ENCODE measurements at places on chromosomes 11 and 22.

DNA sequence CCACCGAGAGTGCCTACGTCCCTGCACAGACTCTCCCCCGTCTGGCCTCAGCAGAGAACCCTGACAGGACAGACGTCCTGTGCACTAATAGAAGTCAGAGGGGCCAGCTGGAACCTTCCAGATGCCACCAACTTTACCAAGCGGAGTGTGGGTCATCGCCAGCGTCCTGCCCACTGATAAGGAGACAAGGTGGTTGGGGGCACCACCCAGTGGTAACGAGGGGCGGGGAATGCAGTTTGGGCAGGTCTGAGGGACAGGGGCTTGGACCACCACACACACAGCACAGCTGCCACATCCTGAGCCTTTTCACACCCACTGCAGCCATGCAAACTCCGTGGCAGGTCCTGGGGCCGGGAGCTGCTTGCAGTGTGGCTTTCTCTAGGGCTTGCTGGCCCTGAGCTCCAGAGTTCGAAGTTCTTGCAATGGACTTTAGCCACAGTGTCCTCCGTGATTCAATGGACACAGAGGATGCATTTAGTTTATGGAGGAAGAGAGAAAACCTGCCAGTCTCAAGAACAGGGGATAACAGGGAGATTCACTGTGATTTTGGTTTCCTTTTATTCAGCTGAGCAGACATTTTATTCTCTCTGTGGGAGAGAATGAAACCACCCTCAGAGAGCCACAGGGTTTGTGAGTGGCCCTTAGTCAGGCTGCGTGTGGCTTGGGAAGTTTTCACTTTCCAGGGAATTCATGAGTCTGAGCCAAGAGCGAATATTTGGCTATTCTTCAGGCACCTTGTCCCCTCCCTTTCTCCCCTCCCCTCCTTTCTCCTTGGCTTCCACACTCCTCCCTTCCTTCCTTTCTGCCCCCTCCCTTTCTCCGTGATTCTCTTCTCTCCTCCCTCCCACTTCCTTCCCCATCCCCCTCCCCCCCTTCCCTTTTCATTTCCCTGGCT lies 13.1 kb downstream of the MRGPRG start:
- peaks cover 55% of the 10 kb centered on the region for H3K27me3 ChIP-seq
- H3K27ac ChIP-seq, result no peak overlapping the region
- H3K4me3 ChIP-seq, result no peak overlapping the region
- DNase-seq, result no peak

GRCh38 chr22:27638329-27639233 lies 163.0 kb downstream of the MN1 start:
- H3K4me1 ChIP-seq, result no peaks in the 10 kb centered on the region
- H3K4me3 ChIP-seq, result no peak overlapping the region
- DNase-seq, result no peak
- H3K27me3 ChIP-seq, result peaks cover 19% of the 10 kb centered on the region
- H3K27ac ChIP-seq, result no peak overlapping the region

GRCh38 chr11:130212431-130212961 lies 52.9 kb downstream of the ST14 start:
- H3K27me3 ChIP-seq, result no peaks in the 10 kb centered on the region
- DNase-seq, result no peak
- no peak overlapping the region for H3K4me3 ChIP-seq
- H3K36me3 ChIP-seq, result no peaks in the 10 kb centered on the region
- H3K4me1 ChIP-seq, result no peaks in the 10 kb centered on the region
- no peak overlapping the region for H3K27ac ChIP-seq

- no peak overlapping the region for H3K4me3 ChIP-seq
- DNase-seq, result no peak
- H3K36me3 ChIP-seq, result no peaks in the 10 kb centered on the region
Observed at GRCh38 chr11:112580864-112581263, 320.2 kb upstream of the PLET1 start.

- DNase-seq, result no peak
- H3K36me3 ChIP-seq, result no peaks in the 10 kb centered on the region
- peaks cover 45% of the 10 kb centered on the region for H3K4me1 ChIP-seq
- H3K27me3 ChIP-seq, result no peaks in the 10 kb centered on the region
- H3K27ac ChIP-seq, result no peak overlapping the region
Observed at GRCh38 chr11:69127081-69127850, 28.5 kb upstream of the SMIM38 start.
